Lung (tissue), 17 donors: ENCODE measurements at places on chromosomes 5 and 9.

GRCh38 chr5:33679791-33680190, 212.0 kb downstream of the ADAMTS12 start:
- no peak for DNase-seq

DNA sequence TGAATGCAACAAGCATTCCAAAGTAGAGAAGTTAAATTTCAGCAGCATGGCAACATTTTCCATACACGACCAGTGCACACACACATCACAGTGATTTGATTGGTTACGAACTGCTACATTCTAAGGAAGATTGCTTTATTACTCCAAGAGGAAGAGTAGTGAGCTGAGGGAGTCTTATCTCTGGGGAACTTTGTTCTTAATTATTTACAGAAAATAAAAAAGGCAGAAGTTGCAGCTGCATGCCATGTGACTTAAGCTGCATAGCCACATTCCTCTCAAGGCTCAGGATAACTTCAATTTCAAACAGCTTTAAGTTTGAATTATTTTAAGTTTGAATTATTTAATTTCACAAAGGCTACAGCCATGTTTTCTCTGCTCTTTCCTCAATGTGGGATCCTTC, 71.6 kb upstream of the HSPB3 start:
- no peak for DNase-seq

DNA sequence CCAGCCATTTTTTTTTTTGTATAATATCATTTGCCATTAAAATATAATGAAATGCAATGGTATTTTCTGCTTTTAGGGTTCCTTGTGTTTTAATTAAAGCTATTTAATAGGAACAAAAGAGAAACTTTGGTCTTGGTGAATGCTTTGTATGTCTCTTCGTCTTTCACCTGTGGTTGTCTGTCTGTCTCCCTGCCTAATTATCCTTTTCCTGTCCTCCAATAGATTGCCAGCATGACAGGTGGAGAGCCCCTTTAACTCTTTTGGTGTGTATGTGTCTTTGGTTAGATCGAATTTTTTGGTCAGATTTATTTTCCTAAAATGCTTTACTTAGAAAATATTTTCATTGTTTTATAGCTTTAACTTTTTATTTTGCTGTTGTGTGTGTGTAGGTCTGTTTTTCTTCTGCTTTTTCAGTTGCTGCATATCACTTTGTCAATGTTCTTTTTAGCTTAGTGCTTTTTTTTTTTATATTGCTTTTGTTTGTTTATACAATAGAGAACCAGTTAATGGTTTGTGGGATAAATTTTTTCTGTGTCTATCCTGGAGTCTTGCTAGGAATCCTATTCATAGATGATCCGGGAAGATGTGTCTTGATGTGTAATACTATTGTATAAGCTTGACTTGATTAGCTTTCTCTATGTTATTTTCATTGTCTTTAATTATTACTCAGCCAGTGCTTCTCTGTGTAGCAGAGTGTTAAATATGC, 8.6 kb downstream of the CHMP5 start:
- DNase-seq: no peak

DNA sequence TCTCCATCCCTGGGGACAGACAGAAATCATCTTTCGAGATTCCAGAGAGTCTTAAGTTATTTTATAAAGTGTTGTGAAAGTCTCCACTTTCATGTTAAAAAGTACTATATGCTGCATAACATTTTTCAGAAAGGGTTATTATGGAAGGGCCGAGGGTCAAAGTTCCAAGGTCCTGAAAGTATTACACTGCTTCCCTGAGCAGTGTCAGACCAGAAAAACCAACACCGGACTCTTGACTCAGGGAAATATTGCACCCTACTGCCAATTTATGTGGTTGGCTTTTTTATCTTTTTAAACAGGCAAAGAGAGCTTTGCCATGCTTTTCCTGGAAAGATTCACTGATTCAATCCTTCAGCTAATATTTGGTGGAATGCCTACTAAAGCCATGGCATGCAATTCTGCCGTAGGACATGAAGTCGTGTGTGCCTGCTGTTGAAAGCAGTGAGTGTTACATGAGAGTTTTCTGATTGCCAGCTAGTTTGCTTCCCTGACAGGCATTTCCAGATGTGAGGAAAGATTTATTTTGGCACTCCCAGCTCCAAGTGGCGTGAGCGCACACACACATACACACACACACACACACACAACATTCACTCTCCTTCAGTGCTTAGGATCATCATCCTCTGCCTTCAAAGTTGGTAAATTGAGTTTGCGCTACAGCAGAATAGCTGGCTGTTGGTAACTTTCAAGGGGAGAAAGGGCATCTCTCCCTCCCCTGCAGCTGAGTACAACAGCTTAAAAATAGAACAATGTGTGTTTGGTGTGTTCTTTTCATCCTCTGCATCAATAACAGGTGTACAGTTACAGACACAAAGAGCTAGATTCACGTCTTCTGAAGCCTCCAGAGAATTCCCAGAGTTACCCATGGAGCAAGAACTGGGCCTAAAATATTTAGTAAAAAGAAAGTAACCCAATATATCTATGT, 45.6 kb downstream of the SLC1A3 start:
- peak; percentile 38 for DNase-seq

DNA sequence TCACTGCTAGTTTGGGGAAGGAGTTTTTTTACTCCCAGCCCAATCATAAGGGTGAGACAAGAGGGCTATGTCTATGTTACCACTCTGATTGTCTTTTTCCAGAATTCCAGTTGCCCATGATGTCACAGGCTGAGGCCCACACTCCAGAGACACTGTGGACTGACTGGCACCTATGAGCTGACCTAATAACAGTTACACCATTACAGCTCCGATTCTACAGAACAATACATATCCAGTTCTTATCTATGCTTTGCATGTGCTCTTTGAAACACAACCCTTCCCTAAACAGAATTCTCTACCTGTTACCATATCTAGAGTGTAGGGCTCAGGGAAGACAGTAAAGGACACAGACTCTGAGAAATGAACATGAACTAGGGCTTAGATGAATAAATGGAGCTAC, 45.7 kb upstream of the ALDOB start:
- no peak for DNase-seq

- DNase-seq: no peak
Measured at GRCh38 chr5:177412603-177413233, 3.4 kb upstream of the F12 start.

GRCh38 chr5:137734331-137734730, 1.6 kb downstream of the KLHL3 start:
- DNase-seq: peak; percentile 61

- DNase-seq: no peak
Measured at GRCh38 chr9:5485378-5486085, 24.8 kb upstream of the PDCD1LG2 start.

- DNase-seq: no peak
Measured at GRCh38 chr5:148012801-148013200, 51.0 kb upstream of the SPINK5 start.

DNA sequence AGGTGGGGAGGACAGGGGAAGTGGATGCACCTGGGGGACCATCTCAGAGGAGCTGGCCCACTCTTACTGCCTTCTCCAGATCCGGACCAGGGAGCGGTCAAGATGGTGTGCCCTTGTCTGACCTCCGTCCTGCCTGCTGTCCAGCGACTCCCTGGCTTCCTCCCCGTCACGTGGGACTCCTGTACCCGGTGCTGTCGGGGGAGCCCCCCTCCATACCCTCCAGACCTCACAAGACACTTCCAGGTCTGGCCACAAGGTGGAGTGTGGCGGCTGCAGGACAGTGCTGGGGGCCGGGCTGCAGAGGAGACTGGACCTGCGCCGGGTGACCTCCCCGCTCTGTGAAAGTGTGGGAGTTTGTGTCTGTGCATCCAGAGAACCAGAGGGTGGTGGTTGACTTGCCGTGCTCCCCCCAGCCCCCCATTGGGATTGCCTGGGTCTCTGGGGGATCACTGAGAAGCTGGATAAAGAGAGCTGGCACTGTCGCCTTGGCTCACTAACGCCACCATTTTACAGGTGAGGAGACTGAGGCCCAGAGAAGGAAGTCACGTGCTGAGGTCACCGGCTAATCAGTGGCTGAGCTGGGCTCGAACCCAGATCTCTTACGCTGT, 1.9 kb upstream of the CRB2 start:
- peak; percentile 74 for DNase-seq
